ENCODE measurements at places on chromosomes 11 and 22.

GRCh38 chr11:90447618-90448017, 224.8 kb upstream of the CHORDC1 start:
- no peak for DNase-seq

GRCh38 chr11:121890946-121891515, 225.0 kb downstream of the BLID start:
- DNase-seq: no peak

DNA sequence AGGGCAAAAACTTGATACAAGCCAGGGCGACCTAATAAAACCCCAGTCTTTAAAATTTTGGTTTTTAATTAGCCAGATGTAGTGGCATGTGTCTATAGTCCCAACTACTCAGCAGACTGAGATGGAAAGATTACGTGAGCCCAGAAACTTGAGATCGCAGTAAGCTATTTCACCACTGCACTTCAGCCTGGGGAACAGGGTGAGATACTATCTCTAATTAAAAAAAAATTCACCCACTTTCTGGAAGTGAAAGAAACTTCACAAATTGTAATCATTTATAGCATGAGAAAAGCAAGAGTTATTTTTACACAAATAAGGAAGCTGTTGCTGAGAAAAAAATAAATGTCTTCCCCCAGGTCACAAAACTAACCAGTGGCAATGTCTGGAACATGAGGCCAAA, 882 bp upstream of the GLYATL2 start:
- no peak for DNase-seq

DNA sequence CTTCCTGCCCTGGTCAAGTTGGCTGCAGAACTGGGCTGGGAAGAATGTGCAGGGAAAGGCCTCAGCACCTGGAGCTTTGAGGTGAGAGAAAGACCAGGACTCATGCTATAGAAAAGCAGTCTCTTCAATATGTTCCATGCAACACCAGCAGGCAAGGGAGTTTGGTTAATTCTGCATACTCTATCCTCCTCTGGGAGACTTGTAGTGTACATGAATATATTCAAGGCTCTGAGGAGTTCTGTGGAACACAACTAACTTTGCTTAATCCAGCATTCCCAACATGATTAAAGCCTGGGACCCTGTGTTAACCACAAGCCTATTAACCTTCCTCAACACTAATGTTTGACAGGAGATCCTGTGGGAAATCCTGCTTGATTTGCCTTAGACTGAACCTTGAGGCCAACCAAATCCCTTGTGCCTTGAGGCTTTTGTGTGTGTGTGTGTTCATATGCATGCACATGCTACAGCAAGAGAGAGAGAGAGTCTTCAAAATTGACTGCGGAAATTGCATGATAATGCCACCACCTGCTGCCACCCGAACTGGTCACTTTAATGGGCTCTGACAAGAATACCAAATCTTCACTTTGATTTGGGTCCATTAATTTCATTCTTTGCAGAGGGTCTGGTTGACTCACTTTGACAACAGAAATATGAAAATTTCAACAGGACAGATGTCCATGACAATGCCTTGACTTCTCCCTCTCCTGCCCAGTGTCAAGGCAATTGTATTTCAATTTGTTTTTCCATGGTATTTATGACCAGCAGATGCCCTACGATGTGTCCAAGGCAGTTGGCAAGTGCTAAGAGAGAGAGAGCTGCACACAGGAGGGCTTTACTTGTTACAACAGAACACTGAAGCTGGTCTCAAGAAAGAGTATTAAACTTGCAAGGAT, 238.2 kb upstream of the ZBED5 start:
- no peak for DNase-seq

DNA sequence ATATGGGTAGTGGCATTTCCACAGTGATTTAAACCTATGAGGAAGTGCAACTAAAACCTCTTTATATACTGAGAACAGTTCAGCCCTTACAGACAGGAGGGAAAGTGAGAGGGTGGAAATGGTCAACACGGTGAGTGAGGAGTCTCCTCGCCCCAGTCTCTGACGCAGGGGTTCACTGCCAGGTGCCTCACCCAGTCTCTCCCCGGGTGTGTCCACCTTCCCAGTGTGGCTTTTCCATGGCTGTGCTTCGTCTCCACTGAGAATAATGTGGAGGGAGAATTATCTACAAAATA, 116.6 kb upstream of the TOP3B start:
- no peak for DNase-seq

DNA sequence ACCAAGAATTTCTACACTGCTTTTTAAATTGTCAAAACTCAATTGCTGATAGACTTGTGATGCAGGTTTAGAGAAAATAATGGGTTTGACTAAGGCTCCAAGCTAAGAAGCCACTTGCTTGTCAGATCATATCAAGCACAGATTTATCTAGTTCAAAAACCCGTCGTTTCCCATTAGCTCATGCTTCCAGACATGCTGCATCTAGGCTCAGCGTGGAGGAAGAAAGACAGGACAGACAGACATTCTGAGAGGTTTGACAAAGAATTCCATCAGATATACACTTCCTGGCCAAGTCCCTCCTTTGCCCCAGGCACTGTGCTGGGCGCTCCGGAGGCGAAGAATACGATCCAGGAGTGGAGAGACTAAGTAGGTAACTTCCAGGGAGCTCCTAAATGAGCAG, 76.8 kb downstream of the KCNC1 start:
- no peak for DNase-seq

- DNase-seq: no peak
Observed at GRCh38 chr11:17171343-17171742, 36.4 kb downstream of the PIK3C2A start.

- no peak for DNase-seq
Observed at GRCh38 chr22:29291215-29291614, 15.2 kb upstream of the GAS2L1 start.

GRCh38 chr11:93842461-93842860, 8.0 kb downstream of the VSTM5 start:
- no peak for DNase-seq

DNA sequence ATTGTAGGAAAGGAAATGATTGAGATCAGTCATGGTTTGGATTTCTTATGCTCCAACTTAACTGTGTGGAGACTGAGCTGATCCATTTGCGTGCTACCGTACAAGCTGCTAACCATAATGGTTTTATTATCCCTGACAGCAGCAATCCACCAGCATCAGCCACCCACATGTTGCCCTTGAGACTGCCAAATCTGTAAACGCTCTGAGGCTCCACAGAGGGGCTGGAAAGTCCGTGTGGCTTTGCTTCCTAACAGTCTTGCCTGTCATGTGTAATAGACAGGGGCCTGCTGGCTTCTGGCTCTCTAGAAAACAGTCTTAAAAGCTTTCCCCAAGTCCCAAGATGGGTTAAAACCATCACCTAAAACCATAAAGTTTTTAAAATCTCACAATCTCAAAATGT, 30.1 kb downstream of the ATG16L2 start:
- no peak for DNase-seq

- DNase-seq: no peak
Observed at GRCh38 chr11:70527429-70528045, 129.2 kb downstream of the CTTN start.

- DNase-seq: no peak
Observed at GRCh38 chr22:21009638-21010425, 5.1 kb upstream of the P2RX6 start.

All from A549 (cell line).